ENCODE measurements at places on chromosomes 6 and 20.
A peak's percentile ranks its signal among the peaks of the same experiment; 100 is the strongest.

DNA sequence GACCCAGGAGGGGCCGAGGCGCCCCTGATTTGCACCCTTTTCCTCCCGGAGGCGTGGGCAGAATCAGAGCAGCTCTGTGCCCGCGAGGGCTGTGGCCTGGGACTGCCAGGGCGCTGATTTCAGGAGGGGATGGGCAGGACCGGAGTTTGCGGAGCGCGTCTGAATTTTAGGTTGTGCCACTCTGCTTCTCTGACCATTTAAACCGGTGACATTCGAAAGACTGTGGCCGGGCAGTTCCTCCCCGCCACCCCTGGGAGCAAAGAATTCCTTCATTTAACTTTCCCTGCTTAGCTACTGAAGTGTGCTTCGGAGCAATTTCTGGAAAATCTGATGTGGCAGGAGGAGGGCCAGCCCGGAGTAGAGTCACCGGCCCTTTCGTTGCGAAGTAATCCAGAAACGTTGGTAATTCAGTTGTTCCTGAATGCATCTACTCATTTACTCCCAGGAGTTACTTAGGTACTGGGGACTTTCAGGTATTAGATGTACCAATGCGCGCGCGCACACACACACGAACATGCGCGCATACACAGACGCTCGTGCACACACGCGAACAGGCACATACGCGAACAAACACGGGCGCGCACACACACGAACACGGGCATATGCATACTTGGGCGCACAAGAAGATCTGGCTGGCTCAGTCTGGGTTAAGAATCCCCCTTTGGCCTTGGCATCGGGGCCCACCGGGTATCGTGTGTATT is 568 bp downstream of the CCDC170 start:
- no peak for DNase-seq

- no peak for DNase-seq
These were observed 27.6 kb downstream of the KCNK15 start for GRCh38 chr20:44773070-44773829.

GRCh38 chr6:170086639-170087420 is 204.0 kb downstream of the DLL1 start:
- no peak for DNase-seq

- no peak for DNase-seq
These were observed 51.9 kb upstream of the MRPS10 start for GRCh38 chr6:42269553-42269952.

DNA sequence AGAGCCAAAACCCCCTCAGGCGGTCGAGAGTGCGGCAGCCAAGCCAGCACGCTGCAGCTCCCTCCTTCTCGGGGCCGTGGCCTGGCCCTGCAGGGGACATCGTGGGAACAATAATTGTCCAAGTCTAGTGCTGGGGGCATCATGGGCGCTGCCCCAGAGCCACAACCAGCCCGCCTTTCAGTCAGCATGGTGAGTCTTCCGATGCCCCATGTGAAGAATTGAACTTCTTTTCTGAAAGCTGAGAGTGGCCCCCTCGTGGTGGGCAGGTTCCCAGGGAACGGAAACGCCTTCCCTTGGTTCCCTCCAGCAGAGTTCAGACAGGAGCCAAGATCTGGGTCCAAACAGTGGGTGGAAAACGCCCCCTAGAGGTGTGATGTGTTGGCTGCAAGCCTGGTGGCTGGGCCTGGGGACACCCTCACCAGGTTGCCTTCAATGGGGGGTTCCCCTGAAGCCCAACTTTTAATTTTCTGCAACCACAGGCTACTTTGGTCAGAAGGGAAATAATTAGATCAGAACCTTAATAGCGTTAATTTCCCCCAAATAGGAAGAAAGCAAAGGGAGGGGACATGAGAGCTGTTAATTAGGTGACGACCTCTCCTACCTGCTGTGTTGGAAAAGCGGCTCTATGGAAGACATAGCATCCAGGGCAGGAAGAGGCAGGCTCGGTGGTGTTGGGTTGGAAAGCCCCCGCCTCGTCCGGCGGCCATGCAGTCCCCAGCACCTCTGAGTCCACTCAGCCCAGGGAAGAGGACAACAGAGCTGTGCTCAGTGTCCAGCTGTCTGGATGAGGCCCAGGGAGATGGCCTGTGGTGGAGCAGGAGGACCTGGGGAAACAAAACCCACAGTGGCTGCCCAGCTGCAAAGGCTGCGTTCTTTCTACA is 4.7 kb upstream of the MRGBP start:
- DNase-seq, result peak; percentile 85

- DNase-seq, result no peak
These were observed 49.3 kb downstream of the ELOVL4 start for GRCh38 chr6:79898076-79898475.

DNA sequence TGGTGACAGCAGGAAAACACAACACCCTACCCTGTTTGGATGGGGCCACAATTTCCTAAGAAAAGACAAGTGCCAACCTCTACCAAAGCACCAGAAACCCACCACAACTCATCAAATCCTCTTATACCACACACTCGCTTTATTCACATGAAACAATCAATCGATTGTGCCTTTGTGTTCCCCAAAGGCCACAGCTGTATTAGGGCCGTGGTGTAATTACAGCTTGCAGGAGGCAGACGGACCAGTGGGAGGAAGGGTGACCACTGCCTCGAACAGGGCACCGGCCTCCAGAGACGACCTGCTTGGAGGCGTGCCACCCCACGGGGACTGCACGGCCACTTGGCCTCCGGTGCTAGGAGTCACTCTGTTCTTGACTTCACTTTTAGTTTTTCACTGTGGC is 264.1 kb downstream of the FOXC1 start:
- DNase-seq, result no peak

- DNase-seq, result no peak
These were observed 326.4 kb downstream of the LAMA2 start for GRCh38 chr6:129209355-129209754.

- no peak for DNase-seq
These were observed 176.9 kb downstream of the RFPL4B start for GRCh38 chr6:112524071-112524470.

DNA sequence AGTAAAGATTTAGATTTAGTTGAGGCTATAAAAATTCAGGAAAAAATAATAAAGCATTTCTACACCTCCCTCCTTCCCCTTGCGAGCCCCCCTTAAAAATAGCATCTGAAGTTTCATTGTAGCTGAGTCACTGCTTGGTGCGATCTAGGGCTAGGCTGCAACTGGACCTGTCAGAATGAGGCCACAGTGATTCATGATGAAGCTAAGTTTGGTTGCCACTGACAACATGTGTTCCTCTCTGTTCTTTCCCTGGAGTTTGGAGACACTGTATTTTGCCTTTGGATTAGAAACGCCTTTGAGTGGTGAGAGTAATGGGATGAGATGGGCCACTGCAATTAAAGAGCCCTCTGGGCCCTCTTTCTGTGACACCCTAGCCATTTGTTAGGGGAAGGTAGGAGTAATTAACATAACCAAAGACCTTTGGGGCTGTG is 334.1 kb downstream of the NRN1 start:
- no peak for DNase-seq

DNA sequence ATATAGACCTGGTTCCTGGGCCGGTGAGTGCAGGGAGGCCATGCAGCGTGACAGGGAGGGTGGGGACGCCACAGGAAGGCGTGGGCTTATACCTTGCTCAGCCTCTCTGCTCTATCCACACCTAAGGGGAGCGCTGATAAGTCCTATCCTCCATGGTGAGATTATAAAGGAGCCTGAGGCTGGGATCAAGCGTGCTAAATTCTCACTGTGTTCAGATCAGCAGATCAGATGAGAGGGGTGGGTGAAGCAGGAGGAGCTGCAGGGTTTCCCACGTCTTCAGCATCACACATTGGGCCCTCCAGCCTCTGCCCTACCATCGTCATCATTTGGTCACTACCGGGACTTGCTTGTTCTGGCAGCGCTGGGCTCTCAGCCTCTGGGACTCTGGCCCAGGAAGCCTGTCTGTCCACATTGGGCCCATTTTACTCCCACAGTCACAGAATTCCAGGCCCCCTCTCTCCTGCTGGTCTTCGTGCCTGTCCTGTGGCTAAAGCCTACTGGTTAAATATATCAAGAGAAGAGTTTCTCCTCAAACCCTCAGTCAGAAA is 29.1 kb upstream of the PDE10A start:
- no peak for DNase-seq

DNA sequence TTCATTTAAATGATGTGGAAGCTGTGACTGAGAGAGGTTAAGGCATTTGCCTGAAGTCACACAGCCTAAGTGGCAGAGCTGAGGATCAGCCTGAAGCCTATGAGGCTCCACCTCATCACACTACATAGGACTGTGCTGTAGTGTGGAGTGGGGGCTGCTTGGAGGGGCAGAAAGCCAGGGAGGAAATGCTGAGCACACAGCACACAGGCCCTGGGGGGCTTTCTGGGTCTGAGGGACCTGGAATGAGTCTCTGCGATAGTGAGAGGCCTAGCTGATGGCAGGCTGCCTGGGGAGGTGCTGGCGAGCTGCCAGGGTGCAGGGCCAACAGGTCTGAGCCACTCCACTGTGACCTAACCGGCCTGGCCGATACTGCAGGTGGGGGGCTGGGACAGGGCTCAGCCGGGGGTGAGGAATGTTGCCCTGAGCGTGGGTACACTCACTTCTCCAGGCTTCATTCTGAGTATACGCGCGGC is 2.2 kb upstream of the ARHGAP40 start:
- DNase-seq, result no peak
